Activated CD4-positive, alpha-beta T cell treated with anti-CD3 and anti-CD28 coated beads, Interleukin-2, amount 50 U/mL, for 24 hours (primary cell): ENCODE measurements at places on chromosomes 2 and 18.

DNA sequence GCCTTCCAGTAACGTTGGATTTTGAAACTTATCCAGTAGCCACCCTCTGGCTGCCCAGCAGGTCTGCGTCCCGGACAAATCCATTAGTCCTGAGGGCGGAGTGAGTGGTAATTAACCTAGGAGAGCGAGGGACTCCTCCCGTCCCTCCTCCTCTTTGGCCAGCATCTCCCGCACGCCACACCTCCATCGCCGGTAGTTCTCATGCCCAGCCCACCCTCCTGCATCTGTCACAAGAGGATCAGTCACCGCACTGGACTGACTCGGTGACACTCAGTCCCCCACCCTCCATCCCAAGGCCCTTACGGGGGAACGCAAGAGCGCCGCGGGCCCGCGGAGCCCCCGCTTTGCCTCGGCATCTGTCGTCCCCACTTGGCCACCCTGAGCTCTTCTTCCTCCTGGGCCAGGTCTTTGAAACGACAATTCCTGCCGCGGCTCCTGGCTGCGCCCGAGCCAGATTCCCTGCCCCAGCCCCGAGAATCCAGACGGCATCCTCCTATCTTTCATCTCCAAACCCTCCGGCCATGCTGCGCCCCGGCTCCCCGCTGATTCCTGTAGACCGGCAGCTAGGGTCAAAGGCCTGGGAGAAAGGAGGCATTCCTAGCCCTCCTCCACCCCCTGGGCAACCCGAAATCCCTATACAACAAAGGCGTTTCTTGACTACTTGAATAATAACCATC lies 77.5 kb downstream of the EIF2AK3 start:
- DNase-seq = no peak

DNA sequence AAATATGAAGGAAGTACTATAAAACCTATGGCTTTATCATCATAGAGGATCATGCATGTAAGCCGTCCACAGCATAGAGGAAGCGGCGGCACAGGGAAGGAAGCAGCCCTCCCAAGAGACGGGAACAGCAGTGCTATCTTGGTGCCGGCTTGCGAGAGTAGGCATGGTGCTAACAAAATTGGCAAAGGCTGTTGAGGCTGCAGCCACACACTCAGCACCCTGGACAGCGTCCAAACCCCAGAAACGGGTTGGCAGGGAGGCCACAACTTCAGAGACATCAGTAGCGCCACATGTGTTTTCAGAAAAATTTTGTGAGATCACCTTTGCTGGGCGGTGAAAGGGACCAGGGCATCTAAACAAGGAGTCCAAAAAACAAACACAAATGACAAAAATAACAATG lies 37.7 kb downstream of the NETO1 start:
- DNase-seq = no peak

- DNase-seq = no peak
Observed at GRCh38 chr18:78652001-78652545, 327.5 kb upstream of the SALL3 start.

GRCh38 chr2:196160101-196160500 lies 11.3 kb downstream of the STK17B start:
- DNase-seq = peak; percentile 71

DNA sequence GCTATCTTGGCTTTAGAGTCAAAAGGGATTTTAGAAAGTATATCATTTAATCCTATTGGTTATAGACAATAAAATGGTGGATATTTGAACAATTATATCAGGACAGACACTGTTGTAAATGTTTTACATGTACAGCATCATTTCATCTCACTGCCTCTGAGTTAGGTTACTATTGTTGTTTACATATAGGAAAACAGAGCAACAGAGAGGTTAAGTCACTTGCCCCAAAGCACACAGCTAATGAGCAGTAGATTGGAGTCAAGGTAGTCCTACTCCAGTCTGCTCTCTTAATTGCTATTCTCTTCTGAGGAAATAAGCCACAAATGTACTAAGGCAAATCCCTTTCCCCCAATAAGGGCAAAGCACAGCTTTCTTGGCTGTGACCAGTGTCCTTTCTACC lies 142.9 kb downstream of the MTX2 start:
- DNase-seq = no peak

DNA sequence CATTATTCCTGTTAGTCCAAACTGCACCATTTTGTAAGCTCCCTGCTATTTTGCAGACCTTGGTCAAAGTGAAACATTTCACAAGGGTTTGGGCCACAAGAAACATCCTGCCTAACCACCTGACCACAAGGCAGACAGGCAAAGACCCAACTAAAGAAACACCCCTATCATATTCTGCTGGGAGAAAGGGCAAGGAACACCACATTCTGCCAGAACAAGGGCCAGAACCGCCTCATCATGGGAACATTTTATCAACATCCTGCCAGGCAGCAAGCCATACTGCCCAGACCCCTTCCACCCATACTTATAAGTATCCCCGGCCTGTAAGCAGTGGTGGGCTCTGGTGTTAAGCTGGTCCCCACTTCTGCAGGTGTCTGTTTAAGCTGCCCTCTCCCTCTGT lies 12.0 kb upstream of the RAB31 start:
- no peak for DNase-seq

GRCh38 chr2:179454443-179455171 lies 190.0 kb upstream of the SESTD1 start:
- no peak for DNase-seq

DNA sequence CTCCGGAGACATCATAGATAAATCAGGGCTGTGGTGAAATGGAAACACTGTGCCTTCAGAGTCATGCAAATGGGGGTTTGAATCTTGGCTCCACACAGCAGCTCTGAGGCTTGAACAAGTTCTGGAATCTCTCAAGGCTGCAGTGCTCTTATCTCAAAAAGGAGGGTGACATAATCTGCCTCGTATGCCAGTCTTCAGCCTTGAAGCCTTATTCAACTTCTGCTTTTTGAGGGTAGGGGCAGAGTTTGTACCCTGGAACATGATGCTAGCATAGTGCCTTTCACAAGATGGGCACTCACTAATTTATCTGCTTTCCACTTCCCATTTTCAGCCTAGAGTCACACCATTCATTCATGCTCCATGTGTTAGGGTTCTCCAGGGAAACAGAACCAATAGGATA lies 42.3 kb downstream of the GATA6 start:
- no peak for DNase-seq

DNA sequence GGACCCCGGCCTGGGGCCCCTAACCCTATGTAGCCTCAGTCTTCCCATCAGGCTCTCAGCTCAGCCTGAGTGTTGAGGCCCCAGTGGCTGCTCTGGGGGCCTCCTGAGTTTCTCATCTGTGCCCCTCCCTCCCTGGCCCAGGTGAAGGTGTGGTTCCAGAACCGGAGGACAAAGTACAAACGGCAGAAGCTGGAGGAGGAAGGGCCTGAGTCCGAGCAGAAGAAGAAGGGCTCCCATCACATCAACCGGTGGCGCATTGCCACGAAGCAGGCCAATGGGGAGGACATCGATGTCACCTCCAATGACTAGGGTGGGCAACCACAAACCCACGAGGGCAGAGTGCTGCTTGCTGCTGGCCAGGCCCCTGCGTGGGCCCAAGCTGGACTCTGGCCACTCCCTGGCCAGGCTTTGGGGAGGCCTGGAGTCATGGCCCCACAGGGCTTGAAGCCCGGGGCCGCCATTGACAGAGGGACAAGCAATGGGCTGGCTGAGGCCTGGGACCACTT lies 16.4 kb downstream of the EMX1 start:
- DNase-seq = no peak

- DNase-seq = no peak
Observed at GRCh38 chr18:28095041-28095440, 81.9 kb downstream of the CDH2 start.

DNA sequence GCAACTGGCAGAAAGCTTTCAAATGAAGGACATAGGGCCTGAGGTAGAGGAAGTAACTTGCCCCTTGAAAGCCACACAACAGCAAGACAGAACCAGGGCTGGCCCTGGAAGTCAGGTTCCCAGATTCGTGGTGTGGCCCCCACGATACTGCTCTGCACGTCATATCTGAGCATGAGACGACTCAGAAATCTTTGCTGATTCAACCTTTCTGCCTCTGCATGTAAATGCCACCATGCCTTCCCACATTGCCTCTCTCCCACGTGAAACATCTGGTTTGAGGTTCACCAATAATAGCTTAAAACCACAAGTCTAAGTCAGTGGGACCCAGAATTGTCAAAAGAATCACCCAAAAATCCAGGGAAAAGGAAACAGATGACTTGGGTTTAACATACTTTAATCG lies 214.0 kb upstream of the TRIB2 start:
- DNase-seq = no peak

GRCh38 chr2:37877457-37878315 lies 47.4 kb upstream of the RMDN2 start:
- peak; percentile 57 for DNase-seq

- DNase-seq = no peak
Observed at GRCh38 chr18:42255908-42256765, 301.1 kb downstream of the PIK3C3 start.

GRCh38 chr18:8607776-8608742 lies 1.2 kb upstream of the RAB12 start:
- no peak for DNase-seq

GRCh38 chr18:68520406-68521075 lies 194.4 kb downstream of the TMX3 start:
- DNase-seq = no peak

DNA sequence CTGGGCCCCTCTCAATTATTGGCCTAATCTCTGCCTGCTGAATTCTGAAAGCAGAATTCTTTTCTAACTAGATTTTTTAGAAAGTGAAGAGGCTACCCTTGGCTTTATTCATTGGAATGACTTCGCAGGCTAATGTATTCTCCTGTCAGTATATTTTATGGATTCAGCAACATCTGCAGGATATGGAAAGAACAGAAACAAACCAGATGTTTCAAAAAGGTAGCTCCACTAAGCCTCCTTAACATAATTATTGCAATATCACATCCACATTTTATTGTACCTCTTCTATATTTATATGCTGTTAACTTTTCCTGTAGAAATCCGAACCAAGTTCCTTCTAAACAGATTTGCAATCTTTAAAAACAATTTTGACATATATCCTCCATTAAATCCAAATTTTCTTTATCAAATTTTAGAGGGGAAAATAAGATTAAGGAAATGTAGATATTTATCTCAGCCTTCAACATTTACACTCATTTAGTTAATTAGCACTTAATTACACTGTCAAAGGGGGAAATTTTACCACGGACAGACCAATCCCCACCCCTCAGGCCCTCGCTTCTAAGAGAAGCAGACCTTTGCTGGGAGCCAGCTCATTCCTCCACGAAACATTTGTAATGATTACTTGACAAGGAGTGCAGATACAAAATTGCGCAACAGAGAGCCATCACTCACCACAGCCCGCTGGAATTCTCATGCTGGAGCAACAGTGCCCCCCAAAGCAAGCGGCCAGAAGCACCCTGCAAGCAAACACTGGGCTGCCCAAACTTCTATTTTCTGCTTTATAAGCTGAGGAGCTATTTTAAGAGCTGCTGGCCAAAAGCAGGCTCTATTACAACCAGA lies 253.4 kb downstream of the ETAA1 start:
- DNase-seq = no peak

GRCh38 chr2:240926516-240927389 lies 20.6 kb downstream of the CROCC2 start:
- DNase-seq = no peak

GRCh38 chr2:101197215-101197745 lies 46.1 kb upstream of the TBC1D8 start:
- no peak for DNase-seq

DNA sequence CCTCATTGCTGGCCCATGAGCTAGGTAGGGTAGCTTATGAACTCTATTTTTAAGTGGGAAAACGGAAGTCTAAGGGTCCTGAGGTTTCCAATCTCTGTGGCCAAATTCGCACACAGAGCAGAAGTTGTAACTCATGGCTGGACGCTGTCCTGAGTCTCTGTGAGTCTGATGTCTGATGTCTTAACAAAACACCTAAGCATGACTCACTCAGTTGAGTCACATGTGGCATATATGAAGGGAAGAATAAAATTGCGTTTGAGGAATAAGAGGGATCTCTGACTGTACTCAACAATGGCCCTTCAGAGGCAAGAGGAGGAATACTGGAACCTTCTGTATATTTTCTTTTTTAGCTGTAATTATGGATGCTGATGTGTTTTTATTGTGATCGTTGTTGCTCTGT lies 569.7 kb downstream of the RIT2 start:
- no peak for DNase-seq

- DNase-seq = no peak
Observed at GRCh38 chr2:130875935-130876334, 39.2 kb downstream of the ARHGEF4 start.

- no peak for DNase-seq
Observed at GRCh38 chr18:42182728-42183700, 228.0 kb downstream of the PIK3C3 start.

- DNase-seq = no peak
Observed at GRCh38 chr18:33805592-33805991, 227.6 kb downstream of the ASXL3 start.

GRCh38 chr2:85861180-85861579 lies 27.6 kb downstream of the ST3GAL5 start:
- DNase-seq = no peak

DNA sequence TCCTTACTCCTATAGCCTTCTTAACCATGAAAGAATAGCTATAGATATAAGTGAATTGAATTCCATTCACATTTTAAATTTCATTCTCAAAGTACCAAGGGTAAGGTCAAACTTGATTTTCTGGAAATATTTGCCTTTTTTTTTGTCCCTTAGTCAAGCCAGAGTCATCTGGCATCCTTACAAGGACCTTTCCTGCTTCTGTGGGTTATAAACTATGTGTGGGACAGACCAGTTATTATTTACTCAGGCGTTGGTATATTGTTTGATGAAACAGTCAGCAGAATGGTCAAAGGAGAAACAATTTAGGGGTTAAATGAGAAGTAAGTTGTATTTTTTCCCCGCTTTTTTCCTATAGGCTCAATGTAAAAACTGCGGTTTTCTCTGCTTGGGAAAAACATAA lies 1103.2 kb upstream of the ZEB2 start:
- DNase-seq = no peak

DNA sequence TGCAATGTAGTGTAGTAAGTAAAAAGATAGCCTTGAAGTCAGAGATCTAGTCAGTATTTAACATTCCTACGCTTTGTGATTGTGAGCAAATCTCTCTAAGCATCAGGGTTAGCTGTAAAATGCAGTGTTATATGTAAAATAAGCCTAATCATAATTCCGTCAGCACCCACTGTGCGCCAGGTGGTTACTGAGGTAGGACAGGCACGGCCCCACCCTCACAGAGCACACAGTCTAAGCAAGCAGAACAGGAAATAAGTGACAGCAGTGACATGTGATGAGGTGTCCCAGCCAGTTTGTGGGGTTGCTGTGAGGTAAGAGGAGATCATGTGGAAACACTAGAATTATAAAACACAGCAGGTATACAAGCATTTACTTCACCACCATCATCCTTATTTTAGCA lies 267.1 kb downstream of the ICOS start:
- no peak for DNase-seq

DNA sequence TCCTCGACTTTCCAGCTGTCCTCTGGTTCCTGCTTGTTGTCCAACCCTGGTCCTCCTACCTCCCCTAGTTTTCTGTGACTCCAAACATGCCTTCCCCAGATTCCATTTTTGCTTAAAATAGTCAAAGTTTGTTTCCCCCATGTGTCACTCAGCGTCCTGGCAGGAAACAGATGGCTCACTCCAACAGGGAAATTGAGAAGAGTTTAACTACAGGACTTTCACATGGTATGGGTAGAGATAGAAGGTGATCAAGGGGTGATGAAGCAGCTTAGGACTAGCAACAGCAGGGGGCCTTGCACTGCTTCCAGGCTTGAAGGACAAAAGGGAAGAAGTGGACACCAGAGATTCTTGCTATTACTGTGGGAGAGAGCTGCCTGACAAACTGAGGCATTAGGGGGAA lies 6.1 kb upstream of the CUL3 start:
- no peak for DNase-seq
